GM23248 (cell line): ENCODE measurements at places on chromosomes 12 and 14.
A peak's percentile ranks its signal among the peaks of the same experiment; 100 is the strongest.

DNA sequence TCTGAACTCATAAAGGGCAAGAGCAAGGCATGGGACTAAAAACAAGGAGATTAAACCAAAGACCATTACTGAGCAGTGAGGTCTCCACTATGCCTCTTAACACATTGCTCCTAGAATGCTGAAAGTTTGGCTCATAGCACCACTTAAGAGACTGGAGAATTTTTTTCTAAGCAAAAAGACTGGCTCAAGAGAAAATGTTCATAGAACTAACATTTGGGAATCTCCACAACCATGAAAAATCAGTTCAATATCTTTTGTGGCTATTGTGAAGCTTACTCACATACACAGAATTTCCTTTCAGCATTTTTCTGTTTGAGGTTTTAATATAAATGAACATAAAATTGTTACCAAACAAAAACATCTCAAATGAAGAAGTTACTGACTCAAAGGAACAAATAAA is 255.8 kb downstream of the CCDC91 start:
- peak; percentile 6 for DNase-seq

DNA sequence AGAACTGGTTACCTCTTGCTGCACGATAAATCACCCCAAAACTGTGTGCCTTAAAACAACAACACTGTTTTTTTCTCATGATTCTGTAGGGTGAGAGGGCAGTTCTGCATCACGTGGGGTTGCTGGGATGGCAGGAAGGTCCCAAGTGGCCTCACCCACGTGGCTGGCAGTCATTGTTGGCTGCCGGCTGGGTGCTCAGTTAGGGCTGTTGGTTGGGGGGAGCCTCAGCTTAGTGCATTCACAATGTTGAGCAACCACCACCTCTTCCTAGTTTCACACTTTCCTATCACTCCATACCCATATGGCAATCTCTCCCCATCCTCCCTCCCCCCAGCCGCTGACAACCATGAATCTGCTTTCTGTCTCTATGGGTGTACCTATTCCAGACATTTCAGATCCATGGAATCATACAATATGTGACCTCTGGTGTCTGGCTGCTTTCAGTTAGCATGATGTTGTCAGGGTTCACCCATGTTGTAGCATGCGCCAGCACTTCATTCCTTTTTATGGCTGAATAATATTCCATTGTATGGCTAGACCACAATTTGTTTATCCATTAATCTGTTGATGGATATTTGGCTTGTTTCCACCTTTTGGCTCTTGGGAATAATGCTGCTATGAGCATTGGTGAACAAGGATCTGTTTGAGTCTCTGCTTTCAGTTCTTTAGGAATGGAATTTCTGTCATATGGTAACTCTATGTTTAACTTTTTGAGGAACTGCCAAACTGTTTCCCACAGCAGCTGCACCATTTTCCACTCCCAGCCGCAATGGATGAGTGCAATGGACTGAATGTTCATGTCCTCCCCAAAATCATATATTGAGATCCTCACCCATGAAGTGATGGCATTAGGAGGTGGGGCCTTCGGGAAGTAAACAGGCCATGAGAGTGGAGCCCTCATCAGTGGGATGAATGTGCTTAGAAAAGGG is 11.2 kb upstream of the POP5 start:
- DNase-seq, result no peak

- no peak for DNase-seq
These were observed 69.5 kb downstream of the BCL11B start for GRCh38 chr14:99202516-99202915.

- DNase-seq, result peak; percentile 62
These were observed 64.5 kb upstream of the SSTR1 start for GRCh38 chr14:38143170-38143569.

- DNase-seq, result no peak
These were observed 37.9 kb upstream of the MDM1 start for GRCh38 chr12:68370006-68370590.

DNA sequence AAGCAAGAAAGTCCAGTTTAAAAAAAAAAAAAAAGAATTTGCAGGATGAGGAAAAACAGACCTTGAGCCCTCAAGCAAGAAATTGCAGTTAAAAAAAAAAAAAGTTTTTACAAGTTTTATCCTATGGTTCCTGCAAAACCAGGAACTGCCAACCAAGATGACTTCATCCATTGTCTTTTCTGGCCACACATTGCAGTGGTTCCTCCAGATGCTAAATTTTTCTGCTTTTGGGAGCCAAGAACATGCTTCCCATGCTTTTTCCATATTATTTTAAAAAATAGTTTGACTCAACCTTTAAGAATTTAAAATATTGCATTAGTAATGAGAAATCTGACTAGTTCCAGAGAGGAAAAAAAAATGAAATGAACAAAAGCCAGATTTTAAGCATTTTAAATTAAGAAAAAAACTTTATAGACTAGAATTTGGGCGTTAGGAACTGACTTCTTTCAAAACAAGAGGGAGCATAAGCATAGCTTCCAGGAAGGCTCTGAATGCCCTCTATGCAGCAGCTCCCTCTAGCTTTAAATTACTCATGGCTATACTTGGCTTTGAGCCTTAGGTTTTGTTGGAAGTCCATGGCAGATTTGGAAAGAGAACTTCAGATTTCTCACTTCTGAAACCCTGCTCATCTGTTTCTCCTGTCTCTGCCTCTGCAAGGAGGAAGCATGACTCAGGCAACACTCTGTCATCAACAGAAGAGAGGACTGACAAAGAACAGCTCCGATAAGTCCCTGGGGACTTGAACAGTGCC is 124.5 kb downstream of the GPR65 start:
- peak; percentile 95 for DNase-seq

- peak; percentile 84 for DNase-seq
These were observed 497.7 kb downstream of the FUT8 start for GRCh38 chr14:65910108-65910786.

DNA sequence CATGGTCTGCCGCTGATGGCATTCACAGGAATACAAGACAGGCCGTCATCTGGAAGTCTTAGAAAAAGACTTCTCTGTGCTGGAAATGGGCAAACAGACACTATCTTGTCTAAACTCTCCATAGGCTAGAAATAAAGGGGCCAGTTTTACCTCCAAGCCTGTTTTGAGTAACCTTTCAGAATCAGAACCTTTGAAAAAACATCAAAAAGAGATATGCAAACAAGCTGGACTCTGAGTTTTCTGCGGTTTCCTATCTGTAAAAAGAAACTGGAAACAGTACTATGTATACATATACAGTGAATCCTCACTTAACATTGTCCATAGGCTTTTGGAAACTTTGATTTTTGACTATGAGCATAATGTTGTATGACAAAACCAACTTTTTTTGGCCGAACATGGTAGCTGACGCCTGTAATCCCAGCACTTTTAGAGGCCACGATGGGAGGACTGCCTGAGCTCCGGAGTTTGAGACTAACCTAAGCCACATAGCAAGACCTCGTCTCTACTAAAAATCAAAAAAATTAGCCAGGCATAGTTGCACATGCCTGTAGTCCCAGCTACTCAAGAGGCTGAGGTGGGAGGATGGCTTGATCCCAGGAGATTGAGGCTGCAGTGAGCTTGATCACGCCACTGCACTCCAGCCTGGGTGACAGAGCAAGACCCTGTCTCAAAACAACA is 92.9 kb upstream of the MAX start:
- no peak for DNase-seq

GRCh38 chr12:50051101-50051806 is 6.1 kb upstream of the ASIC1 start:
- DNase-seq, result no peak

DNA sequence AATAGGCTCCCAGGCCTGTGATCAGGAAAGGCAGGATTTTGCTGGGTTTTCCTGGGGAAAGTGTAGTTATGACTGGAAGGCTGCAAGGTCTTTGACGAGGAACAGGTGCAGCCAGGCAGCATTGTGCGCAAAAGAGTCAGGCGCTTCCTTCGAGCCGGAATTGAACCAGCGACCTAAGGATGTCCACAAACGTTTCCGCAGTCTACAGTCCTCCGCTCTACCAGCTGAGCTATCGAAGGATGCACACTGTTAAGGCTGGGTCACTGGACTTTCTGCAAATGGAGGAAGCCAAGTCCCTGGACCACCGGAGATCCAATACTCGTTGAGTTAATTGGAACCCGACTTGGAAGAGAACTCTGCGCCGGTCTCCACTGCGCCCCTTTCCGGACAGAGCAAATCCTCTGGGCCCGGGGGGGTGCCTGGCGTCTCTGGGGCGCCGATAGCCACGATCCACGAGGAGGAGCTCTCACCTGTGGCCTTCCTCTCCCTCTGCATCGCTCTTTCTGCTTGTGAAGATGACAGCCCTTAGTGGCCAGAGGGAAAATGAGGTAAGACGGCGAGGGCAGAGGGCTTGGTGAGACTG is 18.4 kb upstream of the OR6S1 start:
- no peak for DNase-seq

DNA sequence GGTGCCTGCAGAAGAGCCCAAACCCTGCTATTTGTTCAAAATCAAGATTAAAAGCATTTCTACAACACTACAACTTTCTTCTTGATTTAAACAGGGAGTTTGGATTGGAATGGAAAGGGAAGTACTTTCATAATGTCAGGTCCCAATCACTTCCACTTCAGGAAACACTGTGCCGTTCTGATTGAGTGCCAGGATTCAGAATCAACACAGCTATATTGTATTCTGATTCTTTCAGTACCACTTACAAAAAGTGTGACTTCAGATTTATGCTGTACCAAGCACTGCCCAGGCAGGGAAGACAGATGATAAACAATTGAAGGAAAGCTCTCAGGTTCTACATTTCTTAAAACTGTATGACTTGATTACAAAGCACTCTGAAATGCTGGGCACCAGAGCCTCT is 3.2 kb downstream of the TDP1 start:
- DNase-seq, result no peak

- DNase-seq, result no peak
These were observed 38.9 kb downstream of the NIN start for GRCh38 chr14:50792051-50792477.

- DNase-seq, result no peak
These were observed 100.9 kb downstream of the FAR2 start for GRCh38 chr12:29249930-29250329.

- peak; percentile 8 for DNase-seq
These were observed 1.3 kb downstream of the CLEC1A start for GRCh38 chr12:10097521-10097920.

GRCh38 chr12:98274430-98275130 is 240.8 kb upstream of the TMPO start:
- no peak for DNase-seq

- DNase-seq, result no peak
These were observed 488.5 kb downstream of the LRFN5 start for GRCh38 chr14:42095155-42095554.

DNA sequence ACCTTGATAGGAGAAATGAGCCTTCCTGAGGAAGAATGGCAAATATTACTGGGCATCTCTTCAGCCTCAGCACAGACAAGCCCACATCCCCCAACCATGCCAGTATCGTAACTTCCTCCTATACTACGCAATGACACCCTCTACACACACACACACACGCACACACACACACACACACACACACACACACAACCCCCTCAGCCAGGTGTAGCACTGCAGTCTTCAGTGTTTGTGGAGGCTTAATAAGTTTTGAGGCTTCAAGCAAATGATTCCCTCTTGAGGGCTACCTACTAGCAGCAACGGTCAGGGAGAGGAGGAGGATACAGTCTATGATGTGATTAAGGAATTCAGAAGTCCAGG is 1.6 kb downstream of the DGKA start:
- peak; percentile 46 for DNase-seq

DNA sequence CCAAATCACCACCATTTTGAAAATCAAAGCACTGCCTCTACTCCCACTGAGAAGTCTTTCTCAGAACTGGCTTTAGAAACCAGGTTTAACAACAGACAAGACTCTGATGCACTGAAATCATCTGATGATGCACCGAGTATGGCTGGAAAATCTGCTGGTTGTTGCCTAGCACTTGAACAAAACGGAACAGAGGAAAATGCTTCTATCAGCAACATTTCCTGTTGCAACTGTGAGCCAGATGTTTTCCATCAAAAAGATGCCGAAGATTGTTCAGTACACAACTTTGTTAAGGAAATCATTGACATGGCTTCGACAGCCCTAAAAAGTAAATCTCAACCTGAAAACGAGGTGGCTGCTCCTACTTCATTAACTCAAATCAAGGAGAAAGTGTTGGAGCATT is 115.0 kb upstream of the NPAS3 start:
- DNase-seq, result no peak

DNA sequence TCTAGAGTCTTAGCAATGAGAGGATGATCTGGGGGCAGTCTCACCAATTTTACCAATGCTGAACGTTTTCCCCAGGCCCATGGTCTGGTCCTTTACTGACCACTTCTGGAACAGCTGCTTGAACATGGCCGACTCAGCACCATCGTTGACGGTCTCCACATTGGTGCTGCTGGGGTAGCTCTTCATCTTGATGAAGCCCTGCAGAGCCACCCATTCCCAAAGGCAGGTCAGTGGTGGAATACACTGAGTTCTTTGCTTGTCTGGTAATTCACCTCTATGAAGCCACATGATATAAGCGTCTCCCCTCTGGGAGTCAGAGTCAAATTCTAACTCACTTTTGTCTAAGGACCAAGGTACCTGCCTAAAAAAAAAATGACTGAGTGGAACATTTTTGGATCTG is 10.2 kb downstream of the AVIL start:
- no peak for DNase-seq

- peak; percentile 95 for DNase-seq
These were observed at the start of gene BDKRB2 for GRCh38 chr14:96204151-96205058. TSS of gene BDKRB2 (plus strand) at chr14:96204839. CDS start at chr14:96237108, 32,269 bp downstream.

- no peak for DNase-seq
These were observed 160.2 kb downstream of the PELI2 start for GRCh38 chr14:56278383-56278782.

- DNase-seq, result no peak
These were observed 1.5 kb downstream of the RAB35 start for GRCh38 chr12:120115066-120115465.

DNA sequence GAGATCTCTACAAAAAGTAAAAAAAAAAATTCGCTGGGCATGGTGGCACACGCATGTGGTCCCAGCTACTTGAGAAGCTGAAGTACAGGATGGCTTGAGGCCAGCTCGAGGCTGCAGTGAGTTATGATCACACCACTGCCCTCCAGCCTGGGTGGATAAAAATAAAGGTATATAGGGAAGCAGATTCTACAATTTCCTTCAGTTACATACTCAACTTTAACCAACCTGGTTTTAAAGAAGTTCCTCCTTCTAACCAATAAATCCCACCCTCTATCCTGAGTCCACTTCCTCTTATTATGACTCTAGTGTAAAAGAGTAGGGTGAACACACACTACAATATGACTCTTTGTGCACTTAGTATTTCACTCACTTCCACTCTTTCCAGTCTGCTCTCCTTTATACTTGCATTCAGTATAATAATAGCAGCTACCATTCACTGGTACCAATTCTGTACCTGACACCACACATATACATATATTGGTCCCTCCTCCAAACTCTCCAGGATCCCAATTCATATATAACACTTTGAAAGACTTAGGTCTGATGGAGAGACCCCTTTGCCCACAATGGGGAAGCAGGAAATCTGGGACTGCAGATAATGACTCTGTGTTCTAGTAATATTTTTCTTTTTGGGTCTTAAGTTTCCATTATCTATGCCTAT is 2.3 kb downstream of the ARF3 start:
- DNase-seq, result no peak

DNA sequence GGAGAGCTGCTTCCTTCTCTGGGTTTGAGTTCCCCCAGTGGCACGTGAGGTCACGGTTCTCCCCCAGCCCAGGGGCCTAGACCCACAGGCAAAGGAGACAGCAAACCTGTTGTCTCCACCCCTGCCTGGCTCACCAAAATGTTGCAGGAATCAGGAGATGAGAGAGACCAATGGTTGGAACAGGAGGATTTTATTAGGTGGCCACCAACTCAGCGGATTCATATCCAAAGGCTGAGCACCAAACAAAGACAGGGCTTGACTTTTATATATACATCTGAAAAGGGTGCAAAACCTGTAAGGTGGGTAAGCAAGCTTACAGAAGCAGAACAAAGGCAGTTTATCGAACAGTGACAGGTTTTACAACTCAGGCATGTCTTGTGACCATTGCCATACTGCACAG is 9.2 kb upstream of the ADAM21 start:
- no peak for DNase-seq
